ENCODE measurements at places on chromosomes 16 and 17.

DNA sequence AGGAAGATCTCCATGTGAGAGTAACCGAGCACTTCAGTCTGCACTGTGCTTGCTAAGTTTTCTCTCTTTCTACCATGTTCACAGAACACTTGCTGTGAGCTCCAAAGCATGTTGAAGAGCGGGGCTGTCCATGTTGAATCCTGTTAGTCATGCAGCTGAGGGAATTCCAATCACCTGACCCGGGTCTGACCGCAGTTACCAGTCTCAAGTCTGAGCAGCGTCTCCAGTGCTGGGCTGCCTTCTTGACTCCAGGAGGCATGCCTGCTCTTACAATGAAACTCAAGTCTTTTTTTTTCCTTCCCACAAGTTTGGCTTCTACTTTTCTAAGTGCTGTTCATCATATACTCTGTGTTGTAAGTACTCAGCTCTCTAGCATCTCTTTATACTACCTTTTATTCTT is 44.3 kb downstream of the HOXB1 start:
- no peak for DNase-seq

DNA sequence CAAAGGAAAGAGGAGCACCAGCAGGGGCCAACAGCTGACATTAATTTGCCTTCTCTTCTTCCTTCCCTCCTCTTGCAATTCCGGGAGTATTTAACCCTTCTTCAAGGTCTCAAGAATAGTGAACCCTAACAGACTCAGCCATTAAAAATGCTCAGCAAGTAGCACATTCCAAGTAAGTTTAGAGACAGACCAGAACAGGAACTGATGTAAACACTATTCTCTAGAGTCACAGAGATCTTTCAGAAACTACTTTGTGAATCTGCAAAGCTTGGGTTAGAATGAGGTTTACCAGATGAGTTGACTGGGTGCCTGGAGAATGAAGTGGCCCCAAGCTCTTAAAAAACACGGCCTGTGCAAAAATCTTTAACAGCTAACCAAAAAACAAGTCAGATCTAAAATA is 50.9 kb downstream of the TEX2 start:
- no peak for DNase-seq

DNA sequence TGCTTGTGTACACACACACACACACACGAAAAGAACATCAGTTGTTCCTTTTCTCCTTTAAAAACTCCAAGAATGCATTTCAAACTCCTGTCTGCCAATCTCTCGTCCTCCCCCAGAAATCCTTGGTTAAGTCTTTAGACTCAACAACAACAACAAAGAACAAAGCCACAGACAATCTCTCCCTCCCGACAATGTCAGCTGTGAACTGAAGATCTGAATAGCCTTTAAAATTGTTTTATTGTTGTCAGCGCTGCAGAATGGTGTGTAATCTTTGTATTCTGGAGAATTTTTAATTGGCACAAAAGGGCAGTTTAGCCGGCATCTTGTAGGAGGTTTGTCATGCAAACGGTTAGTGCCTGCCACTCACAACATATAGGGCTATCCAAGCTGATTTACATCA is 219.5 kb downstream of the MSI2 start:
- DNase-seq: no peak

GRCh38 chr17:82623707-82624106 is 24.5 kb downstream of the WDR45B start:
- DNase-seq: no peak

DNA sequence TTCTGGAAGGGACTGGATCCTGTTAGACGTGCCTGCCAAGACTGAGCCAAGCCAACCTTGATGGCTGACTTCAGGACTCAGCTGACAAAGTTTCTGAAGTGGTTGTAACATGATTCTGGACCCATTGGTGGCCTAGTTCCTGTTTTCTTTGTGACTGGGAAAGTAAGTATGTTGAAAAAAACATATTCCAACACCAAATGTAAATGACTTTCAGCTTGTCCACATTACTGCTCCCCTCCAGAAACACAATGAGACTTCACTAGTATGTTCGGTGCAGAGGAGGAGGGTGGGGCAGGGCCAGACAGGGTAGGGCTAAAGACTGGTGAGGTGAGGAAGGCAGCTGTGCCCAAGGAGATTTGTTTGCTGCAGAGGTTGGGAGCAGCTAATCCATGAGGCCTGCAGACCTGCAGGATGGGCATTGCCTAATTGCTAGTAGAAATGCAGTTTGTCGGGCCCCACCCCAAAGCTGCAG is 26.4 kb downstream of the NMT1 start:
- no peak for DNase-seq

Data from activated T-cell treated with anti-CD3 and anti-CD28 coated beads for 1 hour (primary cell).